ENCODE measurements at places on chromosomes 4 and X.

- no peak for DNase-seq
These were observed 21.6 kb downstream of the ADD1 start for GRCh38 chr4:2865196-2865780.

DNA sequence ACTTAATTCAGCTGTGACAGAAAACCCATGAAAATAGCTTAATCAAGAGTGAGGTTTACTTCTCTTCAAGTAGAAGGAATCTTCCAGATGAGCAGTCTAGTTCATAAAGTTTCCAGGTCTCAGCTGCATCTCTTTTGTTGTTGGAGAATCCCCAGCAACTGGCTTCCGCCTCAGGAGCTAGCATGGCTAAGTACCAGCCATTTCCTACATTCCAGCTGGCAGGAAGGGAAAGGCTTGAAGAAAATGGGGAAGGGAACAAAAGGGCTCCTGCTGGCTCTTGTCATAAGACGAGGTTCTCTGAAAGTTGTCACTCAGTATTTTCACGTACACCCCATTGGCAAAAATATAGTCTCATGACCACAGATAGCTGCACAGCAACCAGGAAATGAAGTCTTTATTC is 27.3 kb upstream of the TRIM2 start:
- no peak for DNase-seq

DNA sequence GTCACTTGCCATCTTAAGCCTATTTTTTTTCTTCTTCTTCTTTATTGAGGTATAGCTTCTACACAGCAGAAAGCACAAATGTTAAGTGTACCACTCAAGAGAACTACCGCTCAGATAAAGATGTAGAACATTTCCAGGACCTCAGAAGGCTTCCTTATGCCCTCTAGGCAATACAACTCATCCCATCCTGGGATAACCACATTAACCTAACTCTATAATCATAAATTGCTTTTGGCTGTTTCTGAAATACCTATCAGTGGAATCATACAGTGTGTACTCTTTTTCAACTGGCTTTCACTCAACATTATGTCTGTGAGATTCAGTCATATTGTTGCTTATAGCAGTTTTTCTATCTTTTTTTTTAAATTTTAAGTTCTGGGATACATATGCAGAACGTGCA is 51.7 kb downstream of the ARFIP1 start:
- DNase-seq, result no peak

DNA sequence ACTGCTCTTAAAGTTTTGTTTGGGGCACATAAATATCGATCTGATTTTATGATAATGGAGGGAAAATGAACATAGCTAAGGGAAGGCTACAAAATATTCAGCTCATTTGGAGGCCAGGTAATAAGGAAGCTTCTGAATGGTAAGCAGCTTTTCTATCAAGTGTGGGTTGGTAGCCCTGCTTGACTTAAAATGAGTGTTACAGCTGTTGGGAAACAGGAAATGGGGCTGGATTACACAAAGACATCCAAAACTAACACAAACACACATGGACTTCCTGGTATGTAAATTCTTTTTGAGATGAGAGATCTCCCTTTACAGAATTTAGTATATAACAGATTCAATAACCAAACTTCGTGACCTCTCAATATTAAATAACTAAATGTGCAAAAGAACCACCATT is 58.0 kb downstream of the FGF16 start:
- no peak for DNase-seq

DNA sequence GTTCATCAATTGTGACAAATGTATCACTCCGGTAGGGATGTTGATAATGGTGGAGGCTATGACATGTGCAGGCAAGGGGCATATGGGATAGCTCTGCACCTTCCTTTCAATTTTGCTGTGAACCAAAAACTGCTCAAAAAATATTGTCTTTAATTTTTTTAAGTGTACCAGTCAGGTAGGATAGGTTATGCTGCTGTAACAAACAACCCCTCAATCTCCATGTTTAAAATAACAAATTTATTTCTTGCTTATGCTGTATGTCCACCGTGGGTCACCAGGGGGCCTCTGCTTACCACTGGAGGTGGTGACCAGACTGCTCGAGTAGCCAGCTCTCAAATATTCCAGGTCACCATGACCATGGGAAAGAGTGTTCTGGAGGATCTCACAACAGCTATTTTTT is 23.4 kb upstream of the MSX1 start:
- no peak for DNase-seq

- DNase-seq, result no peak
These were observed 89.0 kb downstream of the TRAPPC11 start for GRCh38 chr4:183747931-183748670.
